Type B pancreatic cell (in vitro differentiated cells): ENCODE measurements at places on chromosomes 3 and 15. TPM values are rescaled to one million over a fixed set of nuclear protein-coding genes. Genes with fewer than 3 reads are reported as not detected.

DNA sequence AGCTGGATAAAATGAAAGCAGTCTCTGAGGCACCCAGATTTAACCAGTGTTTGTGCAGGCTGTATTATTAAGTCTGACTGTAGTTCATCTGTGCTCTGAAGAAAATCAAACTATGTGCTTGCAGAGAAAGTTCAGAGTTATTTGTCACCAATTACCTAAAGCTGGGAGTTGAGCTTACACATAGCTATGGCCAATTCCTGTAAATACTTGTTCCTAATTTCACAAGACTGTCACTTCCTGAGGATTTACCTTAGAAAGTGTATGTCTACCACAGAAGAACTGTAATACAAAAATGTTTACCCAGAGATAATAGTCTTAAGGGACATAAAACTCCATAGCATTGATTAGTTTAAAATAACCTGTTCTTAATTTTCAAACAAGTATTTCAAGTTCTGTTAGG lies 628.4 kb upstream of the TGFBR2 start:
- no peak for DNase-seq

GRCh38 chr3:155504682-155505081 lies 211.2 kb upstream of the STRIT1 start:
- no peak for DNase-seq

- no peak for DNase-seq
Measured at GRCh38 chr3:171788546-171789351, 21.5 kb downstream of the PLD1 start.

GRCh38 chr15:76235186-76235826 lies 76.0 kb downstream of the ETFA start:
- DNase-seq, result no peak

GRCh38 chr3:157816896-157817295 lies 289.3 kb downstream of the SHOX2 start:
- DNase-seq, result no peak

Gene CADPS
- total RNA-seq, result 21.6 and 26.8 TPM in 2 replicates

Gene C15orf62
- 1.1 and 1.3 TPM in 2 replicates for total RNA-seq

Gene HSPBAP1
- 5.8 and 9.1 TPM in 2 replicates for total RNA-seq
